ENCODE measurements at places on chromosomes 4 and X.

DNA sequence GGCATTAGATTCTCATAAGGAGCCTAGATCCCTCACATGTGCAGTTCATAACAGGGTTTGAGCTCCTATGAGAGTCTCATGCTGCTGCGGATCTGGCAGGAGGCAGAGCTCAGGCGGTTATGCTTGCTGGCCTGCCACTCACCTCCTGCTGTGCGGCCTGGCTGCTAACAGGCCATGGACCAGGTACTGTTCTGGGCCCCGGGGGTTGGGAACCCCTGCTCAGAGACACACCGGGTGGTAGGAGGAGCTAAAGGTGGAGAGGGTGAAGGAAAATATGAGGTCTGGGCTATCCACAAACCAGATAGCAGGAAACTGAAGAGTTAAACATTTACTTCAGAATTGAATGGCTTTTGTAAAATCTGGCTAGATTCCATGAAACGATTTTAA, 5.9 kb upstream of the F11 start:
- DNase-seq, result no peak

- DNase-seq, result no peak
Measured at GRCh38 chr4:143294310-143294709, 42.4 kb upstream of the GAB1 start.

- no peak for DNase-seq
Measured at GRCh38 chrX:31500921-31501320, 429.1 kb upstream of the FTHL17 start.

GRCh38 chr4:170079981-170080380, 9.8 kb downstream of the AADAT start:
- no peak for DNase-seq
